Tongue (tissue), 3 donors: ENCODE measurements at places on chromosomes 5 and 9. TPM values are rescaled to one million over a fixed set of nuclear protein-coding genes. Genes with fewer than 3 reads are reported as not detected.

DNA sequence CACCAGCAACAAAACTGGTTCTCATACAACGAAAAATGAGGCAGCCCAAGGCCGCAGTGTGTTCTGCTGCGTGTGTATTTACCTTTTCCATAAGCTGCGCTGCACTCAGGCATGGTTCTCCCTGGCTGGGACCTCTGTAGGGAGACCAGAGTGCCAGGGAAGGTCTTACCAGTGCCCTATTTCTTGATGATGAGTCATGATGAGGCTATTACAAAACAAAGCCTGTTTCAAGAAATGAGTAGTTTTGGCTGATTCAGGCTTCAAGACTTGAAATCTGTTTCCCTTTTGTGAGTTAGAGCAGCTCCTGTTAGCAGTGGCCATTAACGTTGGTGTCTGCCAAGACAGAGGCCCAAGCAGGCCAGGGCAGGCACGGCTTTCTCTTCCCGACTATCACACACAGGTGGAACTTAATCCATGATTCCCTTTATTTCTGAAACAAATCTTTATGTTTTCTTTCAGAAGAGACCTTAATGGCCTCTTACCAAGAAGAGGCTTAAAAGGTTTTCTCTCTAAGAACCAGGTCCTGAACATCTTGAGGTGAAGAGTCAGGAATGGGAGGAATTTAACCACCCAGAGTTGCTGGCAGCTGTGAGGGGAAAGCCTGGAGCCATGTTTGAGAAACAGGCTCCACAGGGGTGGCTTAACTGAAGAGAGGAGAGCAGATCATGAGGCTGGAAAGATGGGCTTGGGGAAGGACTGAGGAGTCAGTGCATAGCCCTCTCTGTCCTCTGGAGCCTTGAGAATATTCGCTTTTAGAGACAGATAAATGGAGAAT is 41.4 kb upstream of the TIFAB start:
- peak; percentile 34 for DNase-seq

The GPR151 gene
- total RNA-seq: not detected

GRCh38 chr5:116651653-116652052 is 77.0 kb upstream of the SEMA6A start:
- no peak for DNase-seq

The GABRA6 gene
- not detected for total RNA-seq

The AFAP1L1 gene
- 121 TPM for total RNA-seq

- DNase-seq: no peak
Observed at GRCh38 chr9:27467486-27467885, 56.6 kb upstream of the IFNK start.

DNA sequence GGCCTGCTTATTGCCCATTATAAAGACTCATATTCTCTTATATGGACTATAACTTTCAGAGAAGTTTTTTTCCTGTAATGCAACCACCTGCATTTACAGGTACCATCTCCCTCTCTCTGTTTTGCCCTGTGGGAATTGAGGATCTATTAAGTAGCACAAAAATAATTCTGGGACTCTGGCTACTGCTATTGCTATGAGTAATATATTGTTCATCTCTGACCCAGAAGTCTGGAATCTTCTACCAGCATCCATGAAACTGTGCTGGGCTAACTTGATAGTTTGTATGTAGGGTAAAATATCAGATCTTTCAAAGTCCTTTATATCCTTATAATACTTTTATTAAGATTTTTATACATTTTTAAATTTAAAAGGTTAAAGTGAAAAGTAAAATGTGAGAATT is 607.2 kb downstream of the EFNA5 start:
- no peak for DNase-seq

The SLC26A2 gene
- 20.1 TPM for total RNA-seq

- no peak for DNase-seq
Observed at GRCh38 chr9:26334706-26335105, 557.9 kb downstream of the CAAP1 start.

DNA sequence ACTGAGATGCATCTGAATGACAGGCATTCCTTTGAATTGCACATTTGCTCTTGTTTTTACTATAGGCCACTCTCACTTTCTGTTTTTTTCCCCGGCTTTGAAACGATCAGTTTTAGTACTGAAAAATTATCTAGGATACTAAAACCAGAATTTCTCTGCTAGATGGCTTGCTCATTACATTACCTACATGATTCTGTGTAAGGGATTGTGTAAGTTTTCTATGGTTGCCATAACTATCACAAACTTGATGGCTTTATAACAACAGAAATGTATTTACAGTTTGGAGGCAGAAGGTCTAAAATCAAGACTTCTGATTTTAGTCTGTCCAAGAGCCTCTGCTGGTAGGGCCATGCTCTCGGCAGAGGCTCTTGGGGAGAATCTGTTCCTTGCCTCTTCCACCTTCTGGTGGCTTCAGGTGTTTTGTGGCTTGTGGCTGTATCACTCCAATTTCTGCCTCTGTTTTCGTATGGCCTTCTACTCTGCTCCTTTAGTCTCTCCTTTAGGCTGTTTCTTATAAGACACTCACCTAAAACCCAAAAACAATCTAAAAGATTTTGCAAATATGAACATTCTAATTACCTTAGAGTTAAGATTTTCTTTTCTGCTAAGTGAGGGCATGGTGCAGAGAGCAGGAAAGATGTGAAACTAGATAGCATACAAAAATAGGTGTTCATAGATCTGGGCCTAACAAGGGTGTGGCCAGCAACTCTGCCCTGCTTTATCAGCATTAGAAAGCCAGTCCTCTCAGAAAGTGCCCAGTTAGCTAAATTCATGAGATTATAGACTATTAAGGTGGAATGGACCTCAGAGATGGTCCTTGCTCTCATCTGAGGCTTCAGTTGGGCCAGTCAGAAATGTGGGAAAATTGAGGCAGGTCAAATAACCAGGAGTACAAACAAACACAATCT is 93.3 kb upstream of the CDKN2B start:
- DNase-seq: no peak

The CAMK2A gene
- 42.6 TPM for total RNA-seq

The SLC27A6 gene
- 11.2 TPM for total RNA-seq

GRCh38 chr5:57382655-57383054 is 100.0 kb downstream of the ACTBL2 start:
- DNase-seq: no peak

GRCh38 chr9:120905315-120906164 is 21.1 kb downstream of the TRAF1 start:
- DNase-seq: no peak

GRCh38 chr5:132204371-132205135 is 23.1 kb downstream of the P4HA2 start:
- DNase-seq: no peak

GRCh38 chr5:6728011-6728794 is 15.0 kb downstream of the TENT4A start:
- no peak for DNase-seq

DNA sequence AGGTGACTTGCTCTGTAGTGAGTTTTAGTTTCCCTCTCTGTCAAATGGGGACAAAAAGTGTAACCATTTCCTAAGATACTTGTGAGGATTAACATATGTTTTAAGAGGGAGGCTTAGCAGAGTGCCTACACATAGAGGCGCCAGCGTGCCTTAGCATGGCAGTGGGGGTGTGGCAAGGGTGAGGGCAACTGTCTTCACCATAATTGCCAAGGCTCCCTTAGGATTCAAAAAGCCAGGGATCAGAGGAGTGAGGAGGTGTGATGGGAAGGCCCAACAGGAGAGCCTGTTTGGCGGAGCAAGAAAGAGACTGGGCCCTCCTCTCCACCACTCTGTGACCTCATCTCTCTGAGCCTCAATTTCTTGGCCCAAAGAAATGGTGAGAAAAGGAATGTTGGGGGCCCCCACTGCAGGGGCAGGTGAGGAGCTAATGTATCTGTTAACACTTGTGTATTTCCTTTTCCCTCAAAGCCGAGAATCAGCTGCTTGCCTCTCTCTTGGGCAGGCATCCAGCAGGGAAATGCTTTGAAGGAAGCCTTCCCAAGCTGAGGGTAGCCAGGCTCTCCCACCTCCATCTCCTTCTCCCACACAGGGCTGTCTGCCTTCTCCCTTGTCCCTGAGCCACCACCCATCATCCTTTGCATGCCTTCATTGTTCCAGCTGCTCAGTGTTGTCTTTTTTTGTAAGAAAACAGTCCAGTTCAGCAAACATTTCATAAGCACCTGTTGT is 76.0 kb downstream of the DAB2IP start:
- peak; percentile 77 for DNase-seq

The LCNL1 gene
- total RNA-seq: 0.31 TPM

The COL5A1 gene
- total RNA-seq: 435 TPM

The HCN1 gene
- total RNA-seq: 0.21 TPM

The PDE6A gene
- total RNA-seq: 0.31 TPM

- no peak for DNase-seq
Observed at GRCh38 chr5:154849264-154849785, 1.1 kb downstream of the FAXDC2 start.
